ENCODE measurements at places on chromosomes 11 and 22.

DNA sequence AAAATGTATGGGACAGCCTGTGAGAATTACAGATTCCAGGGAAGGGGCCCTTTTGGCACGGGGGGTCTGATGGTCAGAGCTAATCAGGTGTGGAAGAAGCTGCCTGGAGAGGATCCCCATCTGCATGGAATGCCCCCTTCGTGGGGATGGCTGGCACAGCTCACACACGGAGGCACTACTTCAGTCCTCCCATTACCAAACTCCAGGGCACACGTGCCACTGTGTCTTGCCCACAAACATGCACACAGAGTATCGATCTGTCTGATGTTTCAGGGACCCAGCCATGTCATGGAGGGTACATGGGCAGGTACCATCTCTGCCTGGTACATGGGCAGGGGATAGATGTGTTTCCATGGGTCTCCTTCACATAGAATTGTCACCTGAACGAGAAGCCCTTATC is 14.7 kb downstream of the KCNQ1OT1 start:
- DNase-seq, result no peak

DNA sequence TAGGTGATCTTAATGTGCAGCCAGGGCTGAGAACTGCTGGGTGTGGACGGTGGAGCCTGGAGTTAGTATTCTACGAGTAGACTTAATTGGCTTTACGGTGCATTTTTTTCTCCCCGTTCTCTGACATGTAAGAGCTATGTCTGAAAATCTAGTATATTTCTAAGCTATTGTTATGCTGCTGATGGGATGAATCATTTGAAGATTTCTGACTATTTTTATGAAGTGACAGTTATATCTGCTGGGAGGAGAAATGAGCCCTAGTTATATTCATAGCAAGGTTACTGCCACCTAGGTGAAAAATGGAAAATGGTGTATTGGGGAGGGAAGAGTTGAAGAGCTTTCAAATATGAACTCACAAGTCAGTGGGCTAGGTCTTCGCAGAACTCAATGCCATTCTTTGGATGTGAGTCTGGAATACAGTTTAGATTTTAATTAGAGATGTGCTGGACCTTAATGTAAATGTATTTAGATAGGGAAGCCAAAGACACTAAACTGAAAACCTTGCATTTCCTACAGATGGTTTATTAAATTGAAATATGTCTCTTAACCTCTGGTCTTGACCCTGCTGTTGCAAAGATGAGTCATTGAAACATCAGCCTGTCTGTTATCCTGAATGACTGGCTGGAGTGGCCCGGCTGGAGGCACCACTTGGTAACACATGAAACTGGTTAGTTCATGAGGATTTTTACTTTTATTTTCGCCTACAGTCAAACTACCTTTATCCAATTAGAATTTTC is 293.7 kb downstream of the DDX10 start:
- DNase-seq, result no peak

- no peak for DNase-seq
These were observed 8.0 kb downstream of the NUMA1 start for GRCh38 chr11:72072348-72072747.

DNA sequence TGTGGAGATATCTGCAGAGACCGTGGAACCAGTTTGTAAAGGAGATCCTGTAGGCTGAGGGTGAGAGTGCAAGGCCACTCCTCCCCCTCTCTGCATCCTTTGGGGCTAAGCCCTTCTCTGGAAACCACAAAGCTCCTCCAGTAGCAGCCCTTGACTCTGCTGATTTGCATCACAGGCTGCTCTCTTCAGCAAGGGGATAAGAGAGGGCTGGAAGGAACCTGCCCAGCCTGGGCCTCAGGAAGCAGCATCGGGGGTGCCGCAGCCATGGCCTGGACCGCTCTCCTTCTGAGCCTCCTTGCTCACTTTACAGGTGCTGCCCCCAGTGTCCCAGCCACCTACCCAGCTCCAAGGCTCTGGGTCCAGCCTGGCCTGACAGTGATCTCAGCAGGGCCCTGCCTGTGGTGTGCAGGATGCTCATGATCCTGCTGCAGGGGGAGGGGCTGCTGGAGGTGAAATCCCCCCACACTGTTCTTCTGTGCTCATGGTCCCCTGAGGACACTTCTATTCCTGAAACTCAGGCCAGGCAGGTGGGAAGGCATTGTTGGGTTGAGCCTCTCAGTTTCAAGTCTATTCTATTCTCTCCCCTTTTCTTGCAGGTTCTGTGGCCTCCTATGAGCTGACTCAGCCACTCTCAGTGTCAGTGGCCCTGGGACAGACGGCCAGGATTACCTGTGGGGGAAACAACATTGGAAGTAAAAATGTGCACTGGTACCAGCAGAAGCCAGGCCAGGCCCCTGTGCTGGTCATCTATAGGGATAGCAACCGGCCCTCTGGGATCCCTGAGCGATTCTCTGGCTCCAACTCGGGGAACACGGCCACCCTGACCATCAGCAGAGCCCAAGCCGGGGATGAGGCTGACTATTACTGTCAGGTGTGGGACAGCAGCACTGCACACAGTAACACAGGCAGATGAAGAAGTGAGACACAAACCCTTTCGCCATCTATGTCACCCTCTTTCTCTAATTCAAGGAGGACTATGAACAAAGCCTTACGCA is 68.5 kb upstream of the IGLL5 start:
- DNase-seq, result peak; percentile 46

- no peak for DNase-seq
These were observed 18.4 kb upstream of the TTC12 start for GRCh38 chr11:113295993-113296392.

DNA sequence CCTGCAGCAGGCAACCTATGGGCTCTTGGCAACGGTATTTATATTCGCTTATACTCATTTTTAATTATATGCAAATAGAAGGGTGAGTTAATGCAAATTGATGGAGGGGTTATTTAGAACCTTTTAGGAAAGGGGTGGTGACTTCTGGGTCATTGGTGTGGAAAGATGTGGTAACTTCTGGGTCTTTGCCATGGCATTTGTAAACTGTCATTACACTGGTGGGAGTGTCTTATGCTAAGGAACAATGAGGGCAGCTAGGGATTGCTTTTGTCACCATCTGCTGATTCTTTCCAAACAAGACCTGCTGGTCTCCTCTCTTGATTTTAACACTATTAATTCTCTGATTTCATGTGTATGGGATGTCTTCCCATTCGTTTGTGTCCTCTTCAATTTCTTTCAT is 11.7 kb upstream of the KAT5 start:
- DNase-seq, result no peak

DNA sequence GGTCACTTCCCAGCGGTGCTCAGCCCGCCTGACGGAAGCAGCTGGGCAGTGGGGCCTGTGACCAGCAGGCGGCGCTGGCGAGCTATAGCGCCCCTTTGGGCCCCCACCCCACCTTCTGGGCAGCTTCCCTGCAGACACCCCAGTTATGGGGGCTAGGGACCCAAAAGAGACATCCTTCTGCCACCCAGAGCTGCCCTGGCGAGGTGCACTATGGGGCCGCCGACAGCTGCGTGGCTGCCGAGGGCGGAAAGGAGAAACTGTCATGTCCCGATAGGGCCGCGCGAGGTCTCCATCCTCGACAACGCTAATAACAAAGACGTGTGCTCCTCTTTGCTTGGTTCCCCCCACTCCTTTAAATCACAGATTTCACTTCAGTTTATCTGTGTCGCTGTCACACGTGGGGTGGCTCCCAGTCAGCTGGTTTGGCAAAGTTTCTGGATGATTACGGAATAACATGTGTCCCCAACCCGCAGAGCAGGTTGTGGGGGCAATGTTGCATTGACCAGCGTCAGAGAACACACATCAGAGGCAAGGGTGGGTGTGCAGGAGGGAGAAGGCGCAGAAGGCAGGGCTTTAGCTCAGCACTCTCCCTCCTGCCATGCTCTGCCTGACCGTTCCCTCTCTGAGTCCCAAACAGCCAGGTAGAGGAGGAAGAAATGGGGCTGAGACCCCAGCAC is 673 bp upstream of the MYO7A start:
- DNase-seq, result no peak

DNA sequence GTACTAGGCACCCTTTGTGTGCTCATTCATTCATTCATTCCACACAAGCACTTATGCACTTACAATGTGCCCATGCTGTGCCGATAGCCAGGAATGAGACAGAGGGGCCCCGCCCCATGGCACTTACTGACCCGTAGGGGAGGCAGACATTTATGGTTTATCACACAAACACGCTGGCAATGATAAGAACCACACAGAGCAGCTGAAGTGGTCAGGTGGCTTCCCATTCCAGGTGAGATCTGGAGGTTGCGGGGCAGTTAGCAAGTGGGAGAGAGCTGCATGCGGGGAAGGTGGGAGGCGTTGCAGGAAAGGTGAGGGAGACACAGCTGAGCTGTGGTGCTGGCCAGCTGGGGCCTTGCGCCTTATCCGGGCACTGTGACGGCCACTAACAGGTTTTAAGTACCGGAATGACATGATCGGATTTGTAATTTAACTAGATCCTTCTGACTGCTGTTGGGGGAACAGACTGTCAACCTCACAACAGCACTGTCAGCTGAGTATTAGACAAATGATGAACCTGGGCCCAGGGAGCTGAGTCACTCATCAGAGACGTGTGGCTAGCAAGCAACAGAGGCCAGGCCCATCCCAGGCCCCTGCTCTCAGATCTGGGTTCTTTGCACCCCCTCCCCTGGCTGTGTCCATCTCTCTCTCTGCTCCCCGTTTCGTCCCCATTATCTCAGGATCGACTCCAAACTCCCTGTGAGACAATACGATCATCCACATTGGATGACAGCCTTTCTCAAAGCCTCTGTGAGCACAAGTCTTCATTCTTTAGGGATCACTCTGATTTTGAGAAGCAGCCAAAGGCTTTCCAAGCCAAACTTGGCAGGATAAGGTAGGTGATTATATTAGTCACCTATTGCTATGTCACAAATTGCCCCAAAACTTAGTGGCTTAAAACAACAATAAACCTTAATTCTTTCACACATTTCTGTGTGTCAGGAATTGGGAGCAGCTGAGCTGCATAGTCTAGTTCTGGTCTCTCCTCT is 28.4 kb downstream of the RASD2 start:
- no peak for DNase-seq

GRCh38 chr11:59601788-59602187 is 13.8 kb downstream of the OSBP start:
- DNase-seq, result no peak

- DNase-seq, result no peak
These were observed 54.4 kb upstream of the OR4B1 start for GRCh38 chr11:48161951-48162884.

DNA sequence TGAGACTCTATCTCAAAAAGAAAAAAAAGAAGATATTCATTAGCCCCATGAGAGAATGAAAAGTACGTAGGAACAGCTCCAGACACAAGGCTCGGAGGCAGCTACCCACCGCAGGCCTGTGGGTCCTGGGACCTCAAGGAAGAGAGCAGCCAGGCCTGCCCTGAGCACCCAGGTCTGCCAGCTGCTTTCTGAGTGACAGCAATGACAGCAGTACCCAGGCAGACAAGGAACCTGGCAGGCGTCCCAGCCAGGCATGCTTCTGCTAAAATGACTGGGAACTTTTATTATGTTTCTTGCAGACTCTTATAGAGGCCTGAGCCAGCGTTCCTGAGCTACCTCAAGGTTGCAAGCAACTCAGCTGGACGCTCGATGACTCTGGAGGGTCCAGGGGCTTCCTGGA is 31.6 kb downstream of the CPT1A start:
- no peak for DNase-seq

DNA sequence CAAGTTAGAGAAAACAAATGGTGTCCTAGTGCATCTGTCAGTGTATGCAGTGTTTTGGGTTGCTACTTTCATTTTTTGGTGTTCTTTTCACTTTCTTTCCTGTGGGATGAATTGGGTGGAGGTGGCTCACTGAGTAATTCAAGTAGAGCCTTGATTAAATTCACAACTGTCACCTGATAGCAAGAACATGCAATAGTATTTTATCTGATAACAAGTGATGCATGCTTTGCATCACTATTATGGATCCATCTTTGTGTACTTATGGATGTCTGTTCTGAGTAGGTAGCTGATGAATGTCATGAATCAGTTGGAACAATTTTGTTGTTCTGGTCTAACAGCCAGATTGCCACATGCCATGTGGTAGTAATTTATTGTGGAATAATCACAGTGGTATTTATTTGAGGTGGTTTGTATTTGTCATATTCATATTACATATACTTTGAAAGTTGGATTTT is 87.5 kb downstream of the DDX10 start:
- DNase-seq, result no peak

- no peak for DNase-seq
These were observed 1239.4 kb downstream of the BRD1 start for GRCh38 chr22:48588151-48588877.

DNA sequence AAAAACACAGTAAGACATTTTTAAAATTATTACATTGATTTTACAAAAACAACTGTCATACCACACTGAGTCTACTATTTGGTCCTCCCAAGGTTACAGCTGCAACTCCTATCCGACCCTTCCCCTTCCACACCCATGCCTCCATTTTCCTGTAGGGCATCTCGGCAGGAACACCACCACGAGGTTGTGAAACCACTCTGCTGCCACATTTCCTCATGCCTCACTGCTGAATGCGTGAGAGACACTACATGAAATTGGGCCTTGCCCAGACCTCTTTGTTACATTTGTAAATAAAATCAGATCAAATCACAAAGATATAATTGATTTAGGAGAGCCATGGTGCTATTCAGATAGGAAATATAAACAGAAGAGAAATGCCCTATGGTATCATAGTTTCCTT is 2.0 kb downstream of the ARHGAP32 start:
- DNase-seq, result no peak

- DNase-seq, result no peak
These were observed 286.2 kb upstream of the NARS2 start for GRCh38 chr11:78860720-78861422.

DNA sequence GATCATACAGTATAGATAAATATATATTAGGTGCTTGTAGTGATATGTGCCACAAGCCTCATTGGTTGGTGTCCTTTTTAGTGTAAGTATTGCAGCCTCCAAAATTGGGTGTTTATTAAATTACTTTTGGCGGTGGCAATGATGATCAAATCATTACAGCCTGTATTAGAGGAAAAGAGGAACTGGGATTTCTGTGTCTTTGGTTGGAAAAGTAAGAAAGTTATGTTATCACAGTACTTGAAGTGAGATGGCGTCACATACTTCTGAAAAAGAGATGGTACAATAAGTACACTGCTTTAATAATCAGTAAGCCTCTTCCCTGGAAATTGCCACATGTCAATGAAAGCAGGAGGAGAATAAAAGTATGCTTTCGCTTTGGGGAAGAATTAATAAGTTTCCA is 523 bp upstream of the MPZL3 start:
- DNase-seq, result no peak

GRCh38 chr22:22977479-22978200 is 90.0 kb downstream of the IGLL5 start:
- no peak for DNase-seq

DNA sequence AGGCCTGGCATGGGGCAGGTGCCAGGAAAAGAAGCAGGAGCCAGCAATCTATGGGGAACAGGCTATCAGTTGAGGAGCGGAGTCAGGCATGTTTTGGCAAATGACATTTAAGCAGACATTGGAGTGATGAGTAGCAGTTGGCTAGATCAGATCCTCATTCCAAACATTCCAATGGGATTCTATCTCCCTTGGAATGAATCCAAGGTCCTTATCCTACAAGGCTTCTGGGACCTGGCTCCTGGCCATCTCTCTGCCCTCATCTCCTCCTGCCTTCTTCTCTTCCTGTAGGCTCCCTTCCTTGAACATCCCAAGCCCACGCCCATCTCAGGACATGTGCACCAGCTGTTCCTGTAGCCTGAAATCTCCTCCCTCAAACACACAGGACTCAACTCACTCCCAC is 1074.5 kb downstream of the TBC1D22A start:
- DNase-seq, result no peak

Measured in NK-92 treated with Interleukin-12 subunit alpha and Interleukin-12 subunit beta, amount 100 ng/mL, for 24 hours (cell line).